ENCODE measurements at places on chromosomes 1 and 21. TPM values are rescaled to one million over a fixed set of nuclear protein-coding genes. Genes with fewer than 3 reads are reported as not detected.

The CRP gene
- total RNA-seq = not detected

The HCRTR1 gene
- not detected for total RNA-seq

The SPRR1A gene
- not detected for total RNA-seq

The SLAMF8 gene
- total RNA-seq = not detected
